ENCODE measurements at places on chromosomes 5 and 9. TPM values are rescaled to one million over a fixed set of nuclear protein-coding genes. Genes with fewer than 3 reads are reported as not detected.

Gene SLC34A3
- not detected for polyA plus RNA-seq

Gene PTPRD
- 1.3 TPM for polyA plus RNA-seq

Gene FBP2
- not detected for polyA plus RNA-seq

Gene SLC36A2
- polyA plus RNA-seq = 0.14 TPM

Gene PCDHGA1
- 0.70 TPM for polyA plus RNA-seq

Gene SELENOP
- polyA plus RNA-seq = 78.8 TPM

All from right cardiac atrium (tissue), 5 donors.